ENCODE measurements at places on chromosomes 6 and 20.

DNA sequence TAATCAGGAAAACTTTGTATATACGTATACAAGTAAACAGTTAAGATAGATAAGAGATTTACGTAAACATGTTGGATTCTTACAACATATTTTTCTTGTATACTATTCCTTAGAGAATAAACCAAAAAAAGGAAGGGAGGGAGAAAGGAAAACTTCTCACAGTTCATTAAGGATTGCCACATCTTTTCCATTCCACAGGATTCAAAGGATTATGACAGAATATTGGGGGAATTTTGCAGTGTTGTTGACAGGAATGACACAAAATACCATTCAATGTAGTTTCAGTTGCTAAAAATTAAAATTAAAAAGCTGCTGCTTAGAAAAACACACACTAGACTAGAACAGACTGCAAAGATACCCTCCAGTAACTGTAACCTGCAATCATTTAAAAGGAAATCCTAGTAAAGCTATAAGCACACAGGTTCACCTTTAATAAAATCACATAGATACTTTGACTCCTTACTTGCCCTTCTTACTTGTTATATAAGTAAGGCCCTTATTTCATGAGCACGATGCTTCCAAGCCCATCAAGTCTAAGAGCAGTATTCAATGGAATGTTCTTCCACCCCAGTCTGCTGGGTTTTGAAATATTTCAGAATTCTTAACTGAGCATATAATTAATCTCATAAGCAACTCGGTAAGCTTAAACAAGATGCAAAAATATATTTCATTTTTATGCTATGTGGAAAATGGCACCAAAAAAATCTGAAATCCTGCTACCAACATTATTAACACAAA is 107.8 kb downstream of the SMLR1 start:
- no peak for DNase-seq

DNA sequence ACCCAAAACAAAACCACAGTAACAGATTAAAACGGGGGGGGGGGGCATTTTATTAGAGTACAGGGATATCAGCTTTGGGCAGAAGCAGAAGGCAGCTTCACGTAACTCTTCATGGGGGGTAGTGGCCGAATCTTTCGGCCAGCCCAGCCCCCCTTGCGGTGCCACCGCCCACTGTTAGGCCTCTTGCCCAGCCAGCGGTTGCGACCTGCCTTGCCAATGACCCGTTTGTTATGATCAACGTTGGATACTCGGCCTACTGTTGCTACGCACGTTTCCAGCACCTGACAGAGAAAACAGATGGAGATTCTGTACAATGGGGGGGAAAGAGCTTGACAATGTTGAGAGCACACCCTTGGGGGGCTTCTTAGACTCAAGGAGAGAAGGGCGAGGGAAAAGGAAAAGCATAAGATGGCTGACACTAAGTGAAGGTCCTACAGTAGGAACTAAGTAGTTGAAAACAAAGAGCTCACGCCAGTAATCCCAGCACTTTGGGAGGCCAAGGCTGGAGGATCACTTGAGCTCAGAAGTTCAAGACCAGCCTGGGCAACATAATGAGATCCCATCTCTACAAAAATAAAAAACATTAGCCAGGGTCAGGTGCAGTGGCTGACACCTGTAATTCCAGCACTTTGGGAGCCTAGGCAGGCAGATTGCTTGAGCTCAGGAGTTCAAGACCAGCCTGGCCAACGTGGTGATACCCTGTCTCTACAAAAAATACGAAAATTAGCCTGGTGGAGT is 724 bp upstream of the CUL7 start:
- no peak for DNase-seq

DNA sequence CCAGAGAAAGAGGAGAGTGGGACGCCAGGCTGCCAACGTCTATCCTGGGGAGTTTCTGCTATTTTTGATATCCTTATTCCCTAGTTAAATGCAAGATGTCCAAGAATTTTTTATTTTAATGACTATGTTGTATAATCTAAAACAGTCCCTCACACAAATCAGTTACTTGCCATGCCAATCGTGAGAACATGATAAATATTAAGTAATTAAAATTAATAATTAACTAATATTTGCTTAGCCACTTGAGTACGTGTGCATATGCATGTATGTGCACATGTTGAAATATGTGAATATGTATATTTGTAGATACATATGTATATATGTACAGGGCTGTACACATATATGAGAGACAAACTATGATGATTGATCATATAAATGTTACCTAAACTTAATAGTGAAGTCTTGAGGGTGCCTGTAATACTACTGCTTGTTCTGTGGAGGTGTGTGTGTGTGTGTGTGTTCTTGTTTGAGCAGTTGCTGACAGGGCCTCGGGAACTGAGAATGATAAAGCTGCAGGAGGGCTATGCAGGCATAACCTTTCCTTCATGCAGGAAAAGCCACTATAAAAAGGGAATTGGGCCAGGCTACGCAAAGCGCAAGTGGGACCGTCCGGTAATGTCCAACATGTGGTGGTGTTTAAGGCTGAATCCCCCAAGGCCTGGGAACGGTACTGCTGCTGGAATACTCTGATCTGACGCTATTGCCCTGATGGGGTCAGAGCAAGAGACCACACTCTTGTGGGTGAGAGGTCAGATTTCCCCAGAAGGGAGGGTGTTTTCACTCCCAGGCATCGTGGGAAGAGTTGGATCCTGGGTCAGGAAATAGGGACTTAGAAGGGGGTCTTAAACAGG is 148.3 kb upstream of the TBX18 start:
- no peak for DNase-seq

DNA sequence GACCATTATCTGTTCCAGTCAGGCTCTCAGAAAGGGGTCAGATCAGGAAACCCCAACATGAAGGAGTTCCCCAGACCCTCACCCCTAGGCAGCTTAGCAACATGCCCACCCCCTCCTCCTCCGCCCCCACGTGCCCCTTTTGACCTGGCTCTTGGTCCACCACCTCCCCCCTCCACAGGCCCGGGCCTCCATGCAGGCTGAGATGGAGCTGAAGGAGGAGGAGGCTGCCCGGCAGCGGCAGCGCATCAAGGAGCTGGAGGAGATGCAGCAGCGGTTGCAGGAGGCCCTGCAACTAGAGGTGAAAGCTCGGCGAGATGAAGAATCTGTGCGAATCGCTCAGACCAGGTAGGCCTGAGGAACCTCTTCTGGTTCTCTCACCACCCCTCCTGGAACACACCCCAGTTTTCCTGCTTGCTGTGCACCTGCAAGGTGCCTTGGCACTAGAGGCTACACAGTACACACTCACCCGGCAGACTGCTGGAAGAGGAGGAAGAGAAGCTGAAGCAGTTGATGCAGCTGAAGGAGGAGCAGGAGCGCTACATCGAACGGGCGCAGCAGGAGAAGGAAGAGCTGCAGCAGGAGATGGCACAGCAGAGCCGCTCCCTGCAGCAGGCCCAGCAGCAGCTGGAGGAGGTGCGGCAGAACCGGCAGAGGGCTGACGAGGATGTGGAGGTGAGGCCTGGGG is 21.9 kb downstream of the DEF6 start:
- no peak for DNase-seq

Data from aorta (tissue), 5 donors.